Amniotic stem cell (primary cell): ENCODE measurements at places on chromosomes 3 and 15.

DNA sequence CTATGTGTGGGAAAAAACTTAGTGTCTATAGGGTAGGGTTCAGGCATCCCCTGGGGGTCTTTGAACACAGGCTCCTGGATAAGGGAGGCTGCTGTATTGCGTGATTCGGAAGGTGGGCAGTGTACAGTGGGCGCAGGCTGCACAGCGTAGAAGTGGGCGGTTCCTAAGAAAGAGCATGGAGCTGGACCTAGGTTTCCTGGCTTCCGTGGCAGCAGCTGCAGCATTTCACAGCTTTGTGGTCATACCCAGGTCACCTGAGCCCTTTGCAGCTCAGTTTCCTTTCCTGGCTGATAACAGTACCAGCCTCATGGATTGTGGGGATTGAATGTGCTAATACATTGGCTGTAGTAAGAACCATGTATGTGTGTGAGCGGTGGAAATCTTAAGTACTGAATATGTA lies 22.2 kb downstream of the CFAP100 start:
- DNase-seq: no peak

GRCh38 chr3:186117521-186118134 lies 8.7 kb upstream of the ETV5 start:
- DNase-seq: no peak

DNA sequence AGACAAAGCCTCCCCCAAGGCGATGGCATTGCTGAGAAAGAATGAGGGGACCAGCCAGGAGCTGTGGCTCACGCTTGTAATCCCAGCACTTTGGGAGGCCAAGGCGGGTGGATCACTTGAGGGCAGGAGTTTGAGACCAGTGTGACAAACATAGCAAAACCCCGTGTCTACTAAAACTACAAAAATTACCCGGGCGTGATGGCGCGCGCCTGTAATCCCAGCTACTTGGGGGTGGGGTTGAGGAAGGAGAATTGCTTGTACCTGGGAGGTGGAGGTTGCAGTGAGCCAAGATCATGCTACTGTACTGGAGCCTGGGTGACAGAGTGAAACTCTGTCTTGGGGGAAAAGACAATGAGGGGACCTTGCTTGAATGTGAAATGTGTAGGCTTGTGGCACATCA lies 402.4 kb upstream of the C2CD4B start:
- DNase-seq: no peak

- DNase-seq: peak; percentile 39
Measured at GRCh38 chr3:81910244-81910852, 148.9 kb upstream of the GBE1 start.

DNA sequence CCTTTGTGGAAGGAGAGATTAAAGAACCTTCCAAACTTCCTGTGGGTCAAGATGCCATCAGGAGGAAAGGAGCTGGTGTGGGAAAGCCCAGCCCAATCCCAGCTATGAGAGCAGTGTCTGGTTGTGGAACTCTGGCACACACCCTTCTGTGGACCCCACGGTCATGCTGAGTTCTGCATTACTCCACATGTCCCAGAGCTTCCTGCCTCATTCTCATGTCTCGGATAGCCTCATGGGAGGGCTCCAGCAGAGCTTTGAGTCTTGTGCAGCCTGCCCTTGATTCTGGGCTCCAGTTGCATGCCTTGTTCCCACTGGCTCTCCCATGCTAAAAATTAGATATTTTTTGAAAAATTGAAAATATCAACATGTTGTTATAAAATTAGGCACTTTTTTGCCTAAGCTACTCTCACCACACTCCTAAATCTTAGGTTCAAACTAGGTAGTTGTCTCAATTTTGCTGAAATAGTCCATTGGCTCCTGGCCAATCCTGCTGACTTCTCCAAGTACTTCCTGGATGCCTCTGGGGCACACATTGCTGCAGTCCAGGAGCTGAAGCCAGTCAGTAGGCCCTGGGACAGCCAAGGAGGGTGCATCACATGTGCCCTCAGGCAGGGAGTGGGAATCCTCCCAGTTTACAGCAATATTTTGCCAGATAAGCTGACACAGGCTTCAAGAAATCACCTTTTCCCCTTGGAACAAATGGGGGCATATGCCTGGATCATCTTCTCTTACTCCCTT lies 144.3 kb downstream of the EEFSEC start:
- DNase-seq: peak; percentile 14

GRCh38 chr15:39503526-39503925 lies 77.4 kb upstream of the THBS1 start:
- DNase-seq: no peak

DNA sequence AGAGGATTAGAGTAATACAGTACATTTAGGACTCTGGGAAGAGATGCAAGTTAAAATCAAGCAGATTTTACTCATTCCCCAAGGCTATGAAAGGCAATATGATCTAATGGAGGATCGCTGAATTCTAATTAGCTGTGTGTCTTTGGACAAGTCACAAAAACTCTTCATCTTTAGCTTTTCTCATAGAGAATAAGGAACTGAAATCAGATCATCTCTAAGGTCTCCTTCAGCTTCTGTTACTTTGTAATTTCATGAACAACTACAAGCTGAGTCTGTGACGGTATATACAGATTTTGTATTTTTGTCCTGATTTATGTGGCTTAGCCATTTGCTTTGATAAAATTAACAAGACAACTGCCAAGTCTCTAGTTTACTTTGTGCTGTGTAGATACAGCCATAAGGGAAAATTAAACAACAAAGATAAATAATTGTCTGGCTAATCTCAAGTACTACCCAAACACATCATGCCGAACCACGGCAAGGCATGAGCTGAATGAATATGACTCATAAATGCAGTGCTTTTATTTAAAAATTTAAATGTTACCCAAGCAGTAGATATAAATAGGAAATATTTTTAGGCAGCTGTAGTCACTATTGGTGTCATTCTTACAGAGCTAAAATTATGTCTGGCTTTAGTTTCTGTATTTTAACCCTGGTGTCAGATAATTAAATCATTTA lies 81.5 kb downstream of the GAP43 start:
- DNase-seq: no peak

DNA sequence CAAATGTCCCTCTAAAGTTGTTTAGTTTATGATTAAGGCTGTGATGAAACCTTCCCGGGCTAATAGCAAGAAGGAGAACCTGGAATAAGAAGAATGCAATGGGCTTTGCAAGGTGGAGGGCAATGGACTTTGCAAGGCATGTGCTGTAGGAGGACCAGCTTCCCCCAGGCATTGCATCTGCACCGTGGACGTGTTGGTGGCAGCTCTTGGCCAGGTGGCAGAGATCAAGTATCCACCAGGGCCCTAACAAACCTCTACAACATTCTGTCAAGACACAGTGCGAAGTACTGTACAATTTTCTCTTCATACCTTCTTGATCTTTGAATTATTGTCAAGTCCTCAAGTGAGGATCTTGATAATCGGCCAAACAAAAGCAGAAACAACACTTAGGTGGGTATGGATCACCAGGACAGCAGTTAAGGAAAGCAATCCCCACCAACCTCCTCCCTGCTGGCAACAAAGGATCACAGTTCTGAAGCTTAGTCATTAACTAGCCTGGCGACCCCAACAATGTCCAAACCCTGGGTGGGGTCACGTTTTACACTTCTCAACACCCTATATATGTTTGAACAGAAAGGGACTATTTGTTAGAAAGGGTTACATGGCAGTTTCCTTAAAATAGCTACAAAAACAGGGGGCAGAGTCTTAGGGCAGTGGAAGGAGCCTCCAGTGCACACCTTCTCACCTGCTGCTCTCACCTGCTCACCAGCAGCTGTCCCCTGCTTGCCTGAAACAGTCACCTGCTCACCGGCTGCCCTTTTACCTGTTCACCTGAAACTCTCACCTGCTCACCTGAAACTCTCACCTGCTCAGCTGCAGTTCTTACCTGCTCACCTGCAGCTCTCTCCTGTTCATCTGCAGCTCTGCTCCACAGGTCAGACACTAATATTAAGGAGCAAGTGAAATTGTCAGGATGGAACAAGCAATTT lies 137.9 kb upstream of the LIPC start:
- no peak for DNase-seq

DNA sequence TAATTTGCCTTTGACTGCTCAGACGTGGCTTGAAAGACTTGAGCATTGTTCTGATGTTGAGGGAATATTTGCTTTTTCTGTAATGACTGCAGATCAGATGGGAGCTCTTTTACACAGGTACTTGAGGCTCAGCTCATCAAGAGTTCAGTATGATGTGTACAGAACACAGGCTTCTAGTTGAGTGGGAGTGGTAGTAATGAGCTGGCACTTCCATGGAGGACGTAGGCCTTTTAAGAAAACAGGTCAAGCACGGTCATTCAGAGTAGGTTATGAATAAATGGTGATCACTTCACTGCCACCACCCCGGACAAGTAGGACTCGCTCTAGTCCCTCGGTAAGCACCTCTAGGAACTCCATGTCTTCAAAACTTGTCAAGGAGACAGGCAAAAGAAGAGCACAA lies 8.8 kb downstream of the EMC4 start:
- no peak for DNase-seq

DNA sequence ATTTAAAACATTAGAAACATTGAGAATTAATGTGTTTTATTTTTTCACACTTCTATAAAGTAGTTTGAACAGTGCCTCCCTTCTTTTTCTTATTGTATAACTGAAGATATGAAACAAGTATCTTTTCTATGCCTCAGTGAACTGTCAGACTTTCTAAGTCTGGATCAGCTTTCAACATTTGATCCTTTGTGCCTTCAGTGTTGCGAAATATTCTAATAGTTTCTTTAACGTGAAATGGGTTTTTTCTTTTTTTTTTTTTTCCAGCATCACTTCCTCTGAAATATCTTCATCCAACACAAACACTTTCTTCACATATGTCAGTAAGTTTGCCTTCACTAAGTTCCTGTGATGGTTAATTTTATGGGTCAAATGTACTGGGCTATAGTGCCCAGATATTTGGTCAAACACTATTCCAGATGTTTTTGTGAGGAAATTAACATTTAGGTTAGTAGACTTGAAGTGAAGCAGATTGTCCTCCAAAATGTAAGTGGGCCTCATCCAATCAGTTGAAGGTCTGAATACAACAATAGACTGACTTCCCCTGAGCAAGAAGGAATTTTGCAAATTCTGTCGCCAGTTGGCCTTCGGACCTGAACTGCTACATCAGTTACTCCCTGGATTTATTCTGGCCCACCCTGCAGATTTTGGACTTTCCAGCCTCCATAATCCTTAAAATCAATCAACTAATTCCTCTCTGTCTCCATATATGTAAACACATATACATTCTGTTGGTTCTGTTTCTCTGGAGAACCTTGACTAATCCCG lies 6.4 kb upstream of the CPOX start:
- no peak for DNase-seq

DNA sequence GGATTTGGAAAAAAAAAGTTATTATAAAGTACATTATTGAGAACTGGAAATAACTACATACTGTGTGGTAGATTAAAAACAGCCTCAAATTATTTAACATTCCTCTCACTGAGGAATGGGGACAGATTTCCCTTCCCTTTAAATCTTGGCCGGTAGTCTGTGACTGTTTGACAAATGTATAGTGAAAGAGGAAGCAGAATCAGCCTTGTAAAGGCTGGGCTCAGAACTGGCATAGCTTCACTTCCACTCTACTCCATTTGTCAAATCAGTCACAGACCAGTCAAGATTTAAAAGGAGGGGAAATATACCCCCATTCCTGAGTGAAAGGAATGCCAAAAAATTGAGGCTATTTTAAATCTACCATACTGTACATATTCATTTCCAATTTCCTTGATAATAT lies 18.2 kb upstream of the B4GALT4 start:
- DNase-seq: no peak

GRCh38 chr3:159593927-159594605 lies 394.6 kb upstream of the IL12A start:
- no peak for DNase-seq

- no peak for DNase-seq
Measured at GRCh38 chr3:184820525-184820924, 8.6 kb downstream of the VPS8 start.

DNA sequence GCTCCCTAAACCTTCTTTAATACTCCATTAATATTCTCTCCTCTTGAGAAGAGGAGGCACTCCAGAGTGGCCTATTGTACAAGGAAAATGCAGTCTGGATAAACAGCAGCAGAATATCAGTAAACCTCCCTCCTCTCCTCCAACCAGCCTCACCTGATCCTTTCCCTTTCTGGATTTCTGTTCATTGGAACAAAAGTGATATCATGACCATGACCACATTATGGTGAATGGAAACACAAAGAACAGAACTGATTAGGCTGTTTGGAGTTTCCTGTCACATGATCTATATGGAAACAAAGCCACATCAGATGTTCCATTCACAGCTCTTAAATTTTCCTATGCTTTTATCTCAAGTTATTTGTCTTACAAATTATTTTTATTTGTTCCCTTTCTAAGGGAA lies 14.6 kb downstream of the C2CD4B start:
- no peak for DNase-seq

GRCh38 chr15:101194546-101195125 lies 57.2 kb downstream of the CHSY1 start:
- no peak for DNase-seq
